ENCODE measurements at places on chromosomes 4 and X.

GRCh38 chrX:39161611-39162255 lies 360.5 kb downstream of the MID1IP1 start:
- no peak for DNase-seq

GRCh38 chr4:70225824-70226223 lies at the start of gene FDCSP:
Gene FDCSP, plus strand, starts transcription at chr4:70226124. Its CDS starts 5,071 bp downstream, at chr4:70231195.
- no peak for DNase-seq

DNA sequence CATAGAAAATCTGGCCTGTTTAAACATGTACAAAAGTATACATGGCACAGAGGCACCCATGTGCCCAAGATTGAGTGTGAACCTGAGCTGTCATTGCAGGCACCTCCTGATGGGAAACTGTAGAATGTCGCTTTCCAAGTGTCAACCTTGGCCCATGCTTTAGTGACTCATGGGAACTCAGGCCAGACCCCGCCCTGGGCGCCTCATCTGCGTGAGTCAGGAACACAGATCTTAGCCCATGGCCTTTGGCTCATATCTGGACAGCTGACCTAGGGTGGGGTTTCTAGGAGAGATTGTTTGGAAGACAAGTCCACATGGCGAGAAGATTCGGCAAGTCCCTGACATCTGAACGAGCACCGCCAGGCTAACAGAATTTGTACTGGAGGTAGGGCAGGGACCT lies 50.0 kb downstream of the CYTL1 start:
- no peak for DNase-seq

DNA sequence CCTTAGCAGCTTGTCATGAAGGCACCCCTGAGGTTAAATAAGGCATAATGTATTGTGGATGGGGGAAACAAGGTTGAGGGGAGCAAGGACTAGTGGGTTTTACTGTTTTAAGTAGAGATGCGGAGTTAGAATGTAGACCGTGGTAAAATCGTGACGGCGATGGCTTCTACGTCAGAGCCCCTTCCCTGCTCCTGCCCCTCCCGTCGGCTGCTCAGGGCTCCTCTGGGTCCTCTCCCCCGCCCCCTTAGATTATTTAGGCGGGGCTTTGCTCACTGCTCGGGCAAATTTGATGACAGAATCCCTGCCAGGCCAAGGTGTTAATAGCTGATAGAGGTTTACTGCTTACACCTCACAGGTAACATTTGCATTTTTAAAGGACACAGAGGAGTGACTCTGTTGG lies 2.3 kb downstream of the FRMPD3 start:
- no peak for DNase-seq

DNA sequence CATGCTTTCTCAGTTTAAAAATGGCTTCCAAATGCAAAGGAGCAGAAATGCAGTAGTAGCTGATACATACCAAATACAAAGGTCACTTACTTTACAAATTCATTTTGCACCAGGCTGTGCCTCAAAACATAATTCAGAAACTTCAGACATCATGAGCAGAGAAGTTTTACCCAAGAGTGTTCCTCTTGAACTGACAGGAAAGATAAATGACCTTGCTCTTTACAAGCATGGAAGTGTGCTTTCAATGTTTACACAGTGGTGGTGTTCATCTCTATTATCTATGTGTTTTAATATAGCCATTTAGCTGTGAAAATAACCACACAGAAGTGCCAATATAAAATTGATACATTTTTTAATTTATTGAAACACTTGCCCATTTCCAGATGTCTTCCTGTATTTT lies 383.4 kb downstream of the ANKRD50 start:
- DNase-seq: no peak

DNA sequence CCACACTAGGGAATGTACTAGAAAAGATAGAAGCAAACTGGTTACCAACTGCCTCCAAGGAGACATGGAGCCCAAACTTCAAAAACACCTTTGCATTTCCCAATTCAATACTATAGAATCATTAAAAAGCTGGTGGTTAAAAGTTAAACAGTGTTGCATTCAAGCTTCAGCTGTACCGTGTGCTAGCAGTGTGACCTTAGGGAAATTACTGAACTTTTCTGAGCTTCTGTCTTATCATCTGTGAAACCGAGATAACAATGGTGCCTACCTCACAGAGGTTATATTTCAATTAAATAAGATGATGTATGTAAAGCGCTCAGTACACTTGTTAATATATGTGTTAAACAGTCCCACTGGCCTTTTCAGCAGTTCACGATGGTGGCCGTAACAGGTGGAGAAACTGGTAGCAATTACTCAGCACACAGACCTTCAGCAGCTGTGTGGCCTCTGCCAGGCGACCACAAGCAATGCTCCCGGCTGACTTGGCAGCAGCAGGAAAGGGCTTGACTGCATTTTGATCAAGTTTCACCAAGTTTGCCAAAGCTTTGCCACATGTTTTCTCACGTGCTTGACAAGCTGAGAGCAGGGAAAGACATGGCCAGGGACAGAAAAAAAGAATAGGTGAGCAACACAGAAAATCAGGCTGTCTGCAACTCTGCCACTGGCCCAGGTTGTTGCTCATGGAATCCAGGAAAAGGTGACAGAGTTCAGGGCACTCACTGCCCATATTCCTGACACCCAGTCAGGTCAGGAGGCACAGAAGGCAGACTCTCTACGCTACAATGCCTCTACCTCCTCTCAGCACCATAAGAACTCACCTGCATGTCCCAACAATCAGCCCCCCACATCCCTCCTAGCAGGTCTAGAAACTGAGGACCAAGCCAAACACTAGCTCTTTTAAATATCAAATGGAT lies 72.1 kb downstream of the PARM1 start:
- no peak for DNase-seq
